M059J (cell line): ENCODE measurements at places on chromosomes 3 and 15.

GRCh38 chr15:63192619-63193206 lies 3.3 kb downstream of the RAB8B start:
- no peak for DNase-seq

GRCh38 chr3:118501152-118501551 lies 533.5 kb downstream of the IGSF11 start:
- peak; percentile 63 for DNase-seq

DNA sequence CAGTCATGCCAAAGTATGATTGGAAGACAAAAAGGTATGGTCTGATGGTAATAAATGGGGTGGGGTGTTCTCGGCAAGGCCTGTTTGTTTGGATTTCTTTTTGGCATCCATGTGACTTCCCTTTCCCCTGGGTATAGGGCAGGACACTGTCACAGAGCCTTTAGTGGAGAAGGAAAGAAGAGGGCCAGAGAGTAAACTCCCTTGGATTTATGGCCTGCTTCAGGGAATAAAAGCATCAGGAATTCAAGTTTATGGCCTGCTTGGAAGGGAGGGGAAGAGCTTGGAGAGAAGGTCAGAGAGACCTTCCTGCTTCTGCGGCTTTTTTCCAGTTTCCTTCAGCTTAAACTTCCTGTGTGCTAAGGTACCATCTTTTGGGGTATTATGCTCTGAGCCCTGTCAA lies 179.4 kb upstream of the ADAMTS9 start:
- no peak for DNase-seq

DNA sequence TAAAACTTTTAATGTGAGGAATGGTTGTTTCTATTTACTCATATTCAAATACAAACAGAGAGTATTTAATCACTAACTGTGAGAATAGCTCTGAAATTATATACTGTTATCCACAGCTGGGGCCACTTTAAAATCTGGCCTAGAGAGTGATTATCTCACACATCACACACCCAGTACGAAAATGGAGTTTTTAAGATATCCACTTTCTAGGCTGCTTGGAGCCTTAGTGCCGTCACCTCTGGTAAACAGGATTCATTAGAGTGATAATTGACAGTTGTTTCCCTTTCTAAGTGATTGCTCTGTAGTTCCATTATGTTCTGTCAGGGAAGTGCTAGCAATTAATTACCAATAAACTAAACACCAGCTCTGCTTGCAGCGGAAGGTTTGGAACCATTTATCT lies 942.4 kb downstream of the FHIT start:
- no peak for DNase-seq

GRCh38 chr3:136141891-136142290 lies 54.2 kb downstream of the MSL2 start:
- DNase-seq = peak; percentile 75

- DNase-seq = no peak
Measured at GRCh38 chr3:131786386-131786785, 248.4 kb downstream of the CPNE4 start.

DNA sequence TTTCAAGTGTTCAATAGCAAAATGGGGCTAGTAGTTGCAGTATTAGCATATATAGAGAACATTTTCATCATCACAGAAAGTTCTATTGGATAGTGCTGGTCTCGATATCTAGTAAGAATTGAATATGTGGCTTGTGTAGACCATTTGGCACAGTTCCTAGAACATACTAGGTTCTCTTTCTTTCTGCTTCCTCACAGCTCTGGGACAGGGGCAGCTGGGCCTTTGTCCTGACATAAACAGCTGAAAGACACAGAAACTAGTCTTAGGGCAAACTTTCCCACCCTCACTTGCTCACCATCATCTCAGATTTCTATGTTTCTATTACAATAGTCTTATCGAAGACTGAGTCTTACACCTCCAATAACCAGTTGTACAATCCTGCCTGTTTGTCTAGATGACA lies 63.7 kb upstream of the DLG1 start:
- no peak for DNase-seq

DNA sequence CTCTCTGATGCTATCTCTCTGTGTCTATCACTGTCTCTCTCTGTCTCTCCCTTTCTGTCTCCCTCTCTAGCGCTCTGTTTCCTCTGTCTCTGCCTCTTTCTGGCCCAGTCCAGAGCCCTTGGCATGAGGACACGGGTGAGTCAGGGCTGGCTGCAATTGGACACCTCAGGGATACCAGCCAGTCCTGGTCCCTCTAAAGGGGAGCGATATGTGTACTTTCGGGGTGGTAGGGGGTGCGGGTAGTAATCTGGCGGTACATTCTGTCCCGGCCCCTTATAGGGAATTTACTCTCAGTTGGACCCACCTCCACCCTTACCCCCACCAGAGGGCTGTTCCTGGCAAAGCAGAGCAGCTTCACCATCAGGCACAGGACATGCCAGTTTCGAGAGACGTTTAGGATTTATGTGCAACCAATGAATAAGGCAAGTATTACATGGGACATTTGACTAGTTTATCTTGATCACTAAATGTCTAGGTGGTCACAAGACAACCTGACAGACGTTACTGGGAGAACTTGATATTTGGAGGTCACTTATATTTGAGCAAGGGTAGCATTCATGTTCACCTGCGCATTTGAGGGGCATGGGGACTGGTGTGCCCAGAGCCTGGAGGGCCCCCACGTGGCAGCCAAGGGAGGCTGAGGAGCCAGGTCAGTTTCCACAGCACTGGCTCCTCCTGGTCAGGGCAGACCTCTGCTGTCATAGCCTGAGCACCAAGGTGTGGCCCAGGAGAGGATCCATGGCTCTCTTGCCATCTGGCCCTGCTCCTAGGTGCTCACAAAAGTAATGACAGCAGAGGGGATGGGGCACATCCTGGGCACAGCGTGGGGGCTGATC lies 256.1 kb downstream of the PLCL2 start:
- peak; percentile 33 for DNase-seq

DNA sequence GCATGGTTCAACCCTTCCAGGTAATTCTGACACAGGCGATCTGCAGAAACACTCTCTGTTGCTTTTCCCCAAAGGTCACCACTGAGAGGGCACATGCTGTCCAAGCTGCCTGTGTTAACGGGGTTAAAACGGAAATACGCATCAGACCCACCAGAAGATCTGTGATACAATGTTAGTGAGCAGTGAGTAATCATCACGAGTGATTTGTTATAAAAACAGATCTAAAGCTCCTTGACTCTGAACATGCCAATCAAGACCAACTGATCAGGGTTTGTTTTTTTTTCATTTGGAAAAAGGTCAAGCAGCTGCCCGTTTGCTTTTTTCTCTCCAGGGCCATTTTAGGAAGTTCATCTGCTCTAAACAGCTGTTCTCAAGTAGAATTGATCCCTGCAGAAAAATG lies 43.2 kb downstream of the FGF12 start:
- DNase-seq = peak; percentile 6

GRCh38 chr3:197256836-197257444 lies 41.5 kb downstream of the DLG1 start:
- peak; percentile 62 for DNase-seq

- peak; percentile 72 for DNase-seq
Measured at GRCh38 chr3:41148478-41148877, 50.8 kb upstream of the CTNNB1 start.

DNA sequence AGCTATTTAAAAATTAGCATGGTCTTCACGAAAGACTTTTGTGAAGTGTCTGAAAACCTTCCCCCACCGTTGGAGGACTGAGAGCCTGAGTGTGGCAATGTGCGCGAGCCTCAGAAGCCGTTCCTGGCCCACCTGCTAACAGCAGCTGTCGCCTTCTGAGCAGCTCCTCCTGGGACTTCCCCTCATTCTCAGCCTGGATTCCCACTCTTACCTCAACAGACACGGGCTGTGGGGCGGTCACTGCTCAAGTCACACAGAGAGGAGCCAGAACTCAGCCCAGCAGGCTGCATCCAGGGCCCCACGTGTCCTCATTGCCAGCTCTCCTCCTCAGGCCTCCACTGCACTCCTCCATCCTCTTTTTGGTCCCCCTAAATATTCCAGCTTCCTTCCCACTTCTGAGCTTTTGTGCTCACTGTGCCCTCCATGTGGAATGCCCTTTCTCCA lies 7.8 kb downstream of the DNASE1L3 start:
- no peak for DNase-seq

DNA sequence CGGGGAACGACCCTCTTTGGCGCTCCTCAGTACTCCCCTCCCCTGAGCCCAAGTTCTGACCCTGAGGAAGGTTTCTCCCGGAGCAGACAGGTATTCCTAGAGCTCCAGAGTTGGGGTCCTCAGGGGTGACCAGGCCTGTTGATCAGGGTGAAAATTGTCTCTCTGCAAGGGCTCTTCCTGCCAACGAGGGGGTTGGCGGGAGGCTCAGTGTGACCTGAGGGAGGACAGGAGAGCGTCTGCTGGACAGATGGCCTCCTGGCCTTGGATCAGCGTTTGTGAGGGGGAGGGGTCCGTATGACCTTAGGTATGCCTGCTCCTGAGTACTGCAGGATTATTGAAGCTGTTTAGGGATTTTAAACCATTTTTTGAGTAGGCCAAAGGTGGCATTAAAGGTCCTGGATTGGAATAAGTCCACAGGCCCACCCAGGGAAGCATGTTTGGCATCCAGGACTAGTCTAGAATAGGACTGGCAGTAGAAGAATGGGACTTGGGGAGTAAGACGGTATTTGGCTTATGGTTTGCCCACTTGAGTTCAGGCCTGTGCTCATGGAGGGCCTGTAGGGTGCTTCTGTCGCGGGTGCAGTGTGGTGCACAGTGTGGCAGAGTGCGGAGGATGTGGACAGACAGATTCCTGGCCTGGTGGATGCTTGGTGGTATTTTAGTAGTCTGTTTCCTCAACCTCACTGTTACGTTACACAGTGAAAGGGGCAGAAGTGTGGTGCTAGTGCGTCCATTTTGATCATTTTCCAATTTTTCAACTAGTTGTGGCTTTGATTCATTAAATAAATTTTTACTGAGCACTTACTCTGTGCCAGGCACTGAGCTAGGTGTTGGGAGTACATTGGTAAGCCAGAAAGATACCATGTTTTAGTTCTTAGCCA lies 959 bp downstream of the ZNF592 start:
- DNase-seq = peak; percentile 30
